ENCODE measurements at places on chromosomes 11 and 22.
A peak's percentile ranks its signal among the peaks of the same experiment; 100 is the strongest.

GRCh38 chr11:107961480-107961879, 33.2 kb downstream of the RAB39A start:
- no peak for DNase-seq

DNA sequence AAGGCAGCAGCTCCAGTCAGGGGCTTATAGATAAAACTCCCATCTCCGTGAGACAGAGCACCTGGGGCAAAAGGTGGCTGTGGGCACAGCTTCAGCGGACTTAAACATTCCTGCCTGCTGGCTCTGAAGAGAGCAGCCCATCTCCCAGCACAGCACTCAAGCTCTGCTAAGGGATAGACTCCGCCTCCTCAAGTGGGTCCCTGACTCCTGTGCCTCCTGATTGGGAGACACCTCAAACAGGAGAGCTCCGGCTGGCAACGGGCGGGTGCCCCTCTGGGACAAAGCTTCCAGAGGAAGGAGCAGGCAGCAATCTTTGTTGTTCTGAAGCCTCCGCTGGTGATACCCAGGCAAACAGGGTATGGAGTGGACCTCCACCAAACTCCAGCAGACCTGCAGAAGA, 279.4 kb downstream of the LARGE1 start:
- DNase-seq = no peak

GRCh38 chr11:15106201-15106965, 8.3 kb upstream of the INSC start:
- no peak for DNase-seq

DNA sequence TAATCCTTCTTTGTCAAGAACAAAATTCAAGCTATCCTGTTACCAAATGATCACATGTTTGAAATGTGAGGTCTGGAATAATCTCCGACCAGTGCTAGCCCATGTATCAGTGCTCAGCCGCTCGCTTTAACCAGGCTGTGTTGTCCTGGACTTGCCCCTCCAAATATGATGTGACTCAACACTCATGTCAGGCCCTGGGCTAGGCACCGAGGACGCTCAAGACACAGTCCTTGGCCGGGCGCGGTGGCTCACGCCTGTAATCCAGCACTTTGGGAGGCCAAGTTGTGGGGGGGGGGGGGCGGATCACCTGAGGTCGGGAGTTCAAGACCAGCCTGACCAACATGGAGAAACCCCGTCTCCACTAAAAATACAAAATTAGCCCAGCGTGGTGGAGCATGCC, 54.1 kb upstream of the WNT7B start:
- DNase-seq = no peak

DNA sequence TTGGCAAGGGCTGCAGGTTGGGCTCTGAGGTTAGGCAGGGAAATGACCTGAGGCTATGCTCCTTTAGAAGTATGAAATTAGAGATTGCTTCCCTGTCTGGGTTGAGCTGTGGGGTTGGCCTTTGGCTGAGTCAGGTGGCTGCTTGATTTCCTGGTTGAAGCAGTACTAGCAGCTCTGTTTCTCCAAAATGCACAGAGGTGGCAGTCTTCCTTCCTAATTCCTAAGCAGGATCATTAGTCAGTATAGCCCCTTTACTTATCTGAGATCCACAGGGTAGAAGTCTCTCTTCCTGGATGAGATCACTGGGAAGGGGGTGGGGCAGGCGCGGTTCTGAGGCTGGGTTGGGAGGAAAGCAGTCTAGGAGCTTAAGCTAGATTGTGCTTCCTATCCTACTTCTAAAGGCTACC, 1917.5 kb downstream of the LRRC4C start:
- no peak for DNase-seq

DNA sequence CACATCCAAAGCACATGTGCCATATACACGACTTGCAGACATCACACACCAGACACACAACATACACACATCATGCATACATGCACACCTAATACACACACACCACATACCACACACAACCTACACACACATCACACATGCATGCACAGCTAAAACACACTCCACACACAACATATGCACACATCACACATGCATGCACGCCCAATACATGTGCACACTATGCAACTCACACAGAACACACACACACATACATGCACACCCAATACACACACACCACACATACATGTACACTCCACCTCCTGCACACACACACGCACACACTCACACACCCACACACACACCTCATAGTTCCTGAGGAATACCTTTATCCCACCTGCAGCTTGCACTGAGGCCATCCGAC, 436.0 kb downstream of the MIAT start:
- DNase-seq = no peak

DNA sequence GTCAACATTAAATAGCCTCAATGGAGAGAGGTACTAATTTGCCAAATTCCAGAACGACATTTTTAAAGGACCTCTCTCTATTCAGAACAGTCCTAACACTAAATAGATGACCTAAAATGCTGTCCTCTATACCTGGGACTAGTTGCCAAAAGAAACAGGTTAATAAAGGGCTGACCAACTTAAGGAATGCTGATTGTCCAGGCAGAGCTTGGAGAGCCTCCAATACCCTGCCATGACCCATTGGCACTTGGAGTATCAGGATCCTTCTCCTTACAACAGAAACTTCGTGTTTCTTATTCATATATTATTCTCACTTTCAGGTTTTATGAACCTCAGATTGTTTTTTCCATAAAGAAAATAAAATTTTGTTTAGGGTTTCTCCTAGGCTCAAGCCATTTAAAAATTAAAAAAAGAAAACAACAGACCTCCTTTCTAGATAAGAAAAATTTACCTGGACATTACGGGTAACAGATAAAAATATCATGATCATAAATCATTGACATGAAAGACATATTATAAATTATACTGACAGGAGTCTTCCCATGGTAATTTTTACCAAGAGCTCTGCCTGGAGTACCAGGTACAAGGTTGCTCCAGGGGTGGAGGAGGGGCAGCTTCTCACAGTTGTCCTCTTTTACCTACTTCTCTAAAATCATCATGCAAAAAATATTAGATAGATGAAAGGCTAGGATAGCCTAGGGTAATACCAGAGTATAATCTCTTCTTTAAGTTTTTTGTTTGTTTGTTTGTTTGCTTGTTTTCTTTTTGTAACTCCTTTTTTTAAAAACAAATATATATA, 2.0 kb downstream of the LRRC4C start:
- DNase-seq = no peak

GRCh38 chr22:40594924-40595323, 41.6 kb downstream of the MRTFA start:
- DNase-seq = no peak

DNA sequence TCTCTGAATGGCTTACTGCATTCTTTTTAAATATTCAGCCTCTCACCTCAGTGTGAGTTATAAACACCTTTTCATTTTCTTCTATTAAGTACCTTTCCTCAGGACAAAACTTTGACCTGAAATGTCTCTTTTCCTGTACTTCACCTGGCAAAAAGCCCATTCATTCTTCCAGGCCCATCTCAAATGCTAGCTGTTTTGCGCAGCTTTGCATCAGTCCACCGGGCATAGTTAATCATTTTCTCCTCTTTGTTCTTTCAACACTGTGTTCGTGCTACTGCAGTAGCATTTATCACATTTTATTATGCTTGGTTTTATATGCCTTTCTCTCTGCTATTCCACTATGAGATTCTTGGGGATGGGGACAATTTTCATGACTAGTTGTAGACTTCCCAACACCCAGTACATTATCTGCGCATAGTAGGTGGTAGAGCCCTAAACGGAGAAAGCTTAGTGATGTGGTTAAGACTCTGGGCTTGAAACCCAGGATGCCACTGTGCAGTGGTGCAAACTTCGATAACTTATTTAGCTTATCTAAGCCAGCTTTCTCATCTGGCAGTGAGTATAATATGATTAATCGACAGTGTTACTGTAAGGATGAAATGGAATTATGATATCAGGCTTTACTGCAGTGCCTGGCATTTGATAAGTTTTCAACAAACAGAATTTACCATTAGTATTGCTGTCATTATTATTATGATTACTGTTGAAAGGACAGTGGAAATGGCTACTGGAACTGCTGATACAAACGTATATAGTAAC, 695.7 kb downstream of the NELL1 start:
- DNase-seq = no peak

- DNase-seq = no peak
Observed at GRCh38 chr22:19878461-19879245, 24.0 kb upstream of the GNB1L start.

- DNase-seq = no peak
Observed at GRCh38 chr22:41768430-41768829, 32.0 kb upstream of the CCDC134 start.

GRCh38 chr11:65417702-65418430, 4.7 kb upstream of the NEAT1 start:
- peak; percentile 29 for DNase-seq

GRCh38 chr11:103552086-103552485, 442.9 kb downstream of the DYNC2H1 start:
- no peak for DNase-seq

GRCh38 chr11:113690619-113691569, 15.2 kb downstream of the TMPRSS5 start:
- DNase-seq = no peak

- no peak for DNase-seq
Observed at GRCh38 chr11:128941573-128942271, 949 bp downstream of the TP53AIP1 start.

DNA sequence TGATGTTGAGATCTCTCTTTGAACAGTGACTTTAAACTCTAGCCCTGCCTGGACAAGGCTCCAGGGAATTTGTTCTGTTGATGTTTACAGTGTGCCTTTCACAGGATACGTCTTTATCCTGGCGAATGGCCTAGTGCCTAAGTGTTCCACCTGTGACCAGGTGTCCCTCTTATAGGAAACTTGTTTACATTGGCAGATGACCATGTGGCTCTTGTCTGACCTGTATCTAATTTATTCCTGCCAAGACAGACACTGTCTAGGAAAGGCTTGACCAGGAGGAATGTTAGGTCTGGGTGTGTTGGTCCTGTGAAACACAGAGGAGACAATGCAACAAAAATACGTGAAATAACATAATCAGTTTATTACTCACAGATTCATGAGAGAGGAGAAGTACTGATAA, 875.6 kb downstream of the METTL15 start:
- no peak for DNase-seq

GRCh38 chr11:88555018-88555828, 217.7 kb upstream of the CTSC start:
- no peak for DNase-seq

DNA sequence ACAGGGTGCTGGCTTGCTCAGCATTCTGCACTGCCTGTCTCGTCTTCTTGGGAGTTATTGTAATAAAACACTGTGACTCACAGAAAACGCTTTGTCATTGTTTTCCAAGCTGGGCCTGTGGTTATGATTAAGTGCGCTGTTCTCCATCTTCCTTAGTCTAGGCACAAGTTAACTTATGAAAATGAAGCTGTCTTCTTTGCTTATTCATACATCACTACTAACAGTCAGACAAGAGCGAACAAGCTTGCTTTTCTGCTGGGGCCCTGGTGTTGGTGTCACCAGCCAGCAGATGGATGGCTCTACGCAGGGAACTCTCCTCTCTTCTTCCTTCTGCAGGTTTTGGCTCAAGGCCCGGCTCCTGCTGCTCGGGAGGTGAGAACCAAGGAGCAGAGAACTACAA, 380.1 kb upstream of the SYN3 start:
- no peak for DNase-seq

DNA sequence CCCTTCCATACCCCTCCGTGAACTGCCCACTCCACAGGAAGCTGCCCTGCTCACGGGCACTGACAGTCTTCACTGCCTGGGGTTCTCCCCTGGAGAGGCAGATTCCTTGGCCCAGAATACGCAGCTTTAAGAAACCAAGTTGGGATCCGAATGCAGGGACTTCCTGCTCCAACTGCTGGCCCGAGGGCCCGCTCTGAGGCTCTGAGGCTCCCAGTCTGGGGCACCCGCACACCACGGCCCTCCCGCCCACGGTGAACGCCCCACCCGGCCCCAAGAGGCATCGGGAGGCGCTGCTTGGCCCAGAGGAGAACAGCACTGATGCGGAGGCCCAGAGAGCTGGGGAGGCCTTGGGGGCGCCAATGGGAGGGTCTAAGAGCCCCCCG, 42.3 kb downstream of the IGF2 start:
- DNase-seq = no peak

GRCh38 chr11:78420796-78421209, 3.2 kb upstream of the GAB2 start:
- no peak for DNase-seq

DNA sequence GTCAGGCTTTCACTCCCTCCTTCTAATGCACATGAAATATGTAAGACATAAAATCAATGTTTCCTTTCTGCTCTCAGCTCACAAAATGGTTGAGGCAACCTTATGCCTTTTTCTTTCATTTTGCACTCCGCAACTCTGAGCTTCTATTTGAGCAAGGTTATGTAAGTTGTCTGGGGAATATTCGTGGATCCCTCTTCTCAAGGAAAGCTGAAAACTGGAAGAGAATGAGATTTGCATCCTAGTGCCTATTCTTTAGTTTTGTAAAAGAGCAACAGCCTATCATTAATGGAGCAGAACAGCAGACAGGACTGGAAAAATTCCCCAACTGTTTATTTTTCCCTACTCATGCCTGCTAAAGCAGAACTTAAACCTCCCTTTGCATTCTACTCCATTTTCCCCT, 141.7 kb downstream of the FAM76B start:
- DNase-seq = no peak

DNA sequence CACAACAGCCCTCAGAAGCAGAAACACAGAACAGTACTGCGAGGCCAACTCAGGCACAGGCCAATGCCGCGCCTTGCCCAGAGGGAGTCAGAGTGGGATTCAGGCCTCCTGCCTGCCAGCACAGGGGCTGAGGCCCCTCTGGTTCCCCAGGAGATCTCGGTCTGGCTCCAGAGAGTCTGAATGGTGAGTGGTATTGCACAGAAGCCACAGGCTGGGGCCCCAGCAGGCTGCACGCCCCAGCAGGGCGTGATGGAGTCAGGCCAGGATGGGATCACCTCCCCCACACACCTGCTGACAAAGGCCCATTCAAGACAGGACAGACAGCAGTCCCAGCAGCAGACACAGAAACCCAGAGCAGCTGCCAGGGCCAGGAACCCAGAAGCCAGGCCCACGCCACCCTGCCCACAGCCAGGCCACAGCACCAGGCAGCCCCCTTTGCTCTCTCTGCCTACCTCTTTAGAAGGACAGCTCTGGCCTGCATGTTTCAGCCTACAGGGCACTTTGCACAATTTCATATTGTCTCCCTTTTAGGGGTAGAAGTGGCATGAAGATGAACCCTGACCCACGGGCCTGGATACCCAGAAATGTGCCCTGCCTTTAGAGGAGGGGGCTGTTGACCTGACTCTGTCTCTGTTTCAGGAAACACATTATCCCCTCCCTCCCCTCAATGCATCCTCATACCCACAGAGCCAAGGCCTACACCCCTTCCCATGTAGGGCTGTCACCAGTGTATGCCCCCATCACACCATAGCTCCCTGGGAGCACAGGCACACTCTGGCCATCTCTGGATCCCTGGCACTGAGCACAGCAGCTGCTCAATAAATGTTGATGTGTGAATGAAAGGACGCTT, 6.1 kb downstream of the FXYD6 start:
- peak; percentile 84 for DNase-seq

- DNase-seq = no peak
Observed at GRCh38 chr11:69086152-69087132, 37.7 kb downstream of the TPCN2 start.

DNA sequence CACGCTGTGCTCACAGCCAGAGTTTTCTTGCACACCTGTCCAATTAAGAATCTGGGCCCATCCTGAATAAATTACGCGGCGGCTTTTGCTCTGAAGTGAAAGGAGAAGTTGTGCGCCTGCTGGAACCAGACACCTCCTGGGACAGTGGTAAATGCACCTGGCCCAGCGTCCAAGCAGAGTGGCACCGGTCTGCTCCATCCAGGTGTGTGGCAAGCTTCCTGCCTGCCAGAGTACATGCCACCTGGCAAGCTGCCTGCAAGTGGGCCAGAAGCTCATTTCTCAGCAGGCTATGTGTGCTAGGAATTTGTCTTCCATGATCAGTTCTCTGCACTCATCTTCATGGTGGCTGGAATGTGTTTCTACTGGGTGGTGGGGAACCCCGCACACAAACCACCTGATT, 660.6 kb downstream of the ETS1 start:
- no peak for DNase-seq
